ENCODE measurements at places on chromosomes 2 and 18.

DNA sequence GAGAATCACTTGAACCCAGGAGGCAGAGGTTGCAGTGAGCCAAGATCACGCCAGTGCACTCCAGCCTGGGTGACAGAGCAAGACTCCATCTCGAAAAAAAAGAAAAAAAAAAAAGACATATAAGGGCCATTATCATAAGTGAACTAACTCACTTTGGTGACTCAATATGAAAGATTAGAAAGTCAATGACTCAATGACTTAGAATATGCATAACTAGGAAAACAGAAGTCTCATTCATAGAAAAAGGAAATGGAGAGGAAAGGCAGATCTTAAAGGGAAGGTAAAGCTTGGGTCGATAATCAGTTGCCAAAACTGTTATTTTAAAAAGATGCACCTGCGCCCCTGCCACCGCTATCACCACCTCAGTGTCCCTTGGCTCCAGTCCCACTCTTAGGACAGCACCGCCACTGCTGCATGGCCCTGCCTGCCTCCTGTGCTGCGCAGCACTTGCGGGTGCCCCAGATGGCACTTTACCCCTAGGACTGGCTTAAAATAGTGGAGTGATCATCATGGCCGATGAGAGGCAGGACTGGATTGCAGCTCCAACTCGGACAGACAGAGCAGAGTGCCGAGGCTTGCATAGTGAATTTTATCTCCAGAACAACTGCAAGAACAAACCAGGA, 54.7 kb downstream of the INO80D start:
- no peak for DNase-seq

GRCh38 chr2:88603146-88603545, 24.1 kb downstream of the EIF2AK3 start:
- no peak for DNase-seq

DNA sequence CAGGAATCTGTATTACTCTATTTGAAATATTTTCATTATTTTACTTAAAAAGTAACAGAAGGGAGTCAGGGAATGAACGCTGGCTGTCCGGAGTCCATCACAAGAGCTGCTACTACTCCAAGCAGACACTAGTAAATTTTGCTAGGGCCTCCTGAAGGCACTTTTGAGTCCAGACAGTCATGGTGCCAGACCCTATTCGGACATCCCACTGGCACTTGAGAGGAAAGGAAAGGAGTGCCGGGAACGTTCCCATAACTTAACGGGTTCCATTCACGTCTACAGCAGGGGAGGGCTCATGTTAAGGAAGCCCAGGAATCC, 563 bp upstream of the GMCL1 start:
- no peak for DNase-seq

- no peak for DNase-seq
These were observed 130.6 kb downstream of the COL6A3 start for GRCh38 chr2:237283131-237283928.

DNA sequence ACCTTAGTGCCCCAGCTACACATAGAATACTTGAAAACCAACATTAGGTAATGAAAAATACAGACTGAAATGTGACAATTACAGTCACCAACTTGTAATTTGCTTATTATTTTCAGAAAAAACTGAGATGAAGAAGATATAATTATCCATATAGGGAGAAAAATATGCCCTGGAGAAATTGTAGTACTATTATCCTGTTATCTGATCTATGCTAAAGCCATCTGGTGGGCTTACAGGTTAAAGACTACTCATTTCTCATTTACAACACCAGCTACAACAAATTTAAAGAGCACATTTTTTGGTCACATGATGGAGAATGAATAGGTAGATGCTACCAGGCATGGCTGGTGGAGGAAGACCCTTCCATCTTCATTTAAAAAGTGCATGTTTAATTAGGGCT, 79.6 kb upstream of the NYAP2 start:
- DNase-seq, result no peak

GRCh38 chr2:27965841-27966240, 75.3 kb downstream of the BABAM2 start:
- no peak for DNase-seq

DNA sequence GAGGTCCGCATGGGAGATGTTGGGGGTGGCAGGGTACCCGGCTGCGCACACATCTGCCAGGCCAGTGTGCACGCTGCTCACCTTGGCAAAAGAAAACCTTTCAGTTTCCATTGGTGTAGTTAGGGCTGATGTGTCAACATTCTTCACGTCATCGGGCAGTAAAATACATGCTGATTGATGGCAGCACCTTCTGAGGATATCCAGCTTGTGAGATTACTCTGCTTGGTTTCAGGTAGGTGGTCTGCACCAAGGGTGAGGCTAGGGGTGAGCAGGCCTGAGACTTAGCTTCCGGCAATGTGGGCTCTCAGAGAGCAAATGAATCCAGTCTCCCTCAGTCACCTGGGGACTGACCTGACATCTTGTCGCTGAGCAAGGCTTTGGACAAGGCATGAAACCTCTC, 19.3 kb upstream of the ACKR3 start:
- no peak for DNase-seq

GRCh38 chr2:113992090-113992489, 102.2 kb downstream of the ACTR3 start:
- no peak for DNase-seq

DNA sequence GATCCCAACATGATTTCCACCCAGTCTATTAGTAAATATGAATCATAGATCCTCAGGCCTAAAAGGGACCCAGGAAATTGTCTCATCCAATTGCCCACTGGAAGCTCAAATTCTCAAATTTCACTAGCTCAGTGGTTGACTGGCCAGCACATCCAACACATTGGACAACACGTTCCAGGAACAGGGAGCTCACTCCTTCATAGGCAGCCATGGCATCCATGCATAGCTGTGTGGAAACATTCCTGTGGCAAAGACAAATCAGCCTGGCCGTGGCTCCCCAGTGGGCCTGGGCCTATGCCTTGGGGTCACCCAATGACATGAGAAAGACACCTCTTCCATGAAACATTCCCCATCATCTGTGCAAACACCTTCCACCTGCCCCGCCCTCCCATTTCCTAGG, 261.1 kb downstream of the ANAPC1 start:
- DNase-seq, result no peak

- DNase-seq, result no peak
These were observed 113.5 kb downstream of the NYAP2 start for GRCh38 chr2:225512876-225513540.

GRCh38 chr2:124559236-124559635, 534.1 kb downstream of the CNTNAP5 start:
- DNase-seq, result no peak

DNA sequence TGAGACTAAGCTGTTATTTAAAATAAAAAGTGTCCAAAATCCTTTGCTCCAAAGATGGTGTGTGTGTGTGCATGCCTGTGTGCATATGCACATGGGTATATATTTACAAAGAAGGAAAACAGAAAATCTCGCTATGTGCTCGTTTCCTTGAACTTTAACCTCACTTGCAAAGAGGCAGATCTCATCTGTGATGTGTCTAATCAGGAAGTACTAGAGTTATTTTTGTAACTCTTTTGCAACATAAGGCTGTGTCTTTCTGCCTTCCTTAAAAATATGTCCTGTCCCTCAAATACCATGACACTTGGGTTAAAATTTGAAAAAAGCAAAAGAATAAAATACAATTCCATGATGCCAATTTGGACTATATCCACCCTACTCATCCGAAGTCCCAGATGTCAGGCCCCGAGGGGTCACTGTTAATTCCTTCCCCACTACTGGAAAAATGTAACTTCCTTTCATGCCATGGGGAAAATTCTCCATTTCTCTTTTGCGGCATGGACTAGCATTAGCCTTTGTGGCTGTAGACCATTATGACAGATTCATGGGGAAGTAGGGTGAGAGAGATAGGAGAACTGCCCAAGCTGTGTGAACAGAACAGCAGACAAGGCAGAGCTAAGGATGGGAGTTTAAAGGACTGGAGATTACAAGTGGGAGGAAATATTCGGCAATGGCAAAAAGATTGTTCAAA, 191.3 kb downstream of the MYO1B start:
- DNase-seq, result no peak

- DNase-seq, result no peak
These were observed 24.7 kb downstream of the RAPH1 start for GRCh38 chr2:203510256-203510940.

- no peak for DNase-seq
These were observed 351.1 kb downstream of the RND3 start for GRCh38 chr2:150136401-150136800.

DNA sequence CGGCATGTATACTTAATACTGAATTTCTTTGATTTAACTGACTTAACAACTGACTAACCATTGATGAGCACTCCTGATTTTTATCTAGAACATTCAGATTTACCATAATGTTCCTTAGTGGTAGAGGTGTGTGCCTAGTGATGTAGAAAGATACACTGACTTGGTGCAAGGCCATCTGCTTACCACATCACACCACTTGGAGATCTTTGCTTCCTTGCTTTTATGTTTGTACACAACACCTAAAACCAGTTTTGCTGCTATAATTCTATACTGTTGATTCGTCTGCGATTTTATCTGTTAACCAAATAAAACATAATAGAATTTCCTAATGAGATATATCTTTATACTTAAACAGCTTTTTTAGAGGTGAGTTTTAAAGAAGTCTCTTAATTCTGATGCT, 3.9 kb upstream of the FARP2 start:
- no peak for DNase-seq

- no peak for DNase-seq
These were observed 18.7 kb downstream of the DYSF start for GRCh38 chr2:71472019-71472418.

DNA sequence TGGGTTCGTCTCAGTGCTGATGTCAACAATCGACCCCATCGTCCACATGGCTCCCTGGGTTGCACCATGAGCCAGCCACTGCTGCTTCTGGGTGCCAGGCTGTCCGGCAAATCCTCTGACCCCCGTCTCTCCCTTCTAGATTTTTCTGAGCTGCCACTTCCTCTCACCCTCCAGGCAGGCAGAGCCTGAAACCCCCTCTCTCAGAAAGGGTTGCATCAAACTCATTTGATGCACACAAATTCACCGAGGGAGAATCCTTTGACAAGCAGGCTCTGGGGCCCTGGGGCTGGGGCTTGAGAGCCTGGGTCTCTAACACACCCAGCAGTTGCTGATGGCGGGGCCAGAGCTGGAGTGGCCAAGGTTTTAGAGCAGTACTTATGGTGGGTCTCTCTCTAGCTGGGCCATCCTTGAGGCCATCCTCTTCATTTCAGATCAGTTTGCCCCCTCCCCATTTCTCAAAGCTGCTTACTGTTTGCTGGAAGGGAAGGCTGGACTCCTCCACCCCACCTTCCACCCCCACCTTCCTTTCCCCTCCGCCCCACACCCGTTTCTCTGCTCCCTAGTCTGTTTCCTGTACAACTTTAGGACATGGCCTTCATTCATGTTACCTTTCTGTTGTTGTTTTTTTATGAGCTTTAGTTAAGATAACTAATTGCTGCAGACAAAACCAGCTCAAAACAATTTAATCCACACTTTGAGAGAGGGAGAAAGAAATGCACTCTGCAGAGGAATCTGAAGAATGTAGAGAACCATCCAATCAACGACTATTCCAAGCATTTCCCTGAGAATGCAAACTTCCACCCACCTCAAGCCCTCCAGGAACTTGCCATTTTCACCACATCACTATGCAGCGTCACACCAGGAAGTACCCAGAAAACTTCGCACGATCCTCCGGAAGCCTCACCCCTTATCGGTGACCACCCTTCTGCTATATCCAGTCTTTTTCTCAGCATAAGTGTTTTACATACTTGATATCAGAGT, 69.5 kb downstream of the ARL4C start:
- no peak for DNase-seq

- DNase-seq, result peak; percentile 17
These were observed 101.0 kb upstream of the ZNF236 start for GRCh38 chr18:76721207-76721996.

GRCh38 chr2:163347982-163348856, 387.6 kb downstream of the FIGN start:
- DNase-seq, result no peak

GRCh38 chr18:63859781-63860475, 27.6 kb upstream of the SERPINB2 start:
- no peak for DNase-seq

- DNase-seq, result no peak
These were observed 94.3 kb downstream of the SEPTIN10 start for GRCh38 chr2:109519513-109519912.

DNA sequence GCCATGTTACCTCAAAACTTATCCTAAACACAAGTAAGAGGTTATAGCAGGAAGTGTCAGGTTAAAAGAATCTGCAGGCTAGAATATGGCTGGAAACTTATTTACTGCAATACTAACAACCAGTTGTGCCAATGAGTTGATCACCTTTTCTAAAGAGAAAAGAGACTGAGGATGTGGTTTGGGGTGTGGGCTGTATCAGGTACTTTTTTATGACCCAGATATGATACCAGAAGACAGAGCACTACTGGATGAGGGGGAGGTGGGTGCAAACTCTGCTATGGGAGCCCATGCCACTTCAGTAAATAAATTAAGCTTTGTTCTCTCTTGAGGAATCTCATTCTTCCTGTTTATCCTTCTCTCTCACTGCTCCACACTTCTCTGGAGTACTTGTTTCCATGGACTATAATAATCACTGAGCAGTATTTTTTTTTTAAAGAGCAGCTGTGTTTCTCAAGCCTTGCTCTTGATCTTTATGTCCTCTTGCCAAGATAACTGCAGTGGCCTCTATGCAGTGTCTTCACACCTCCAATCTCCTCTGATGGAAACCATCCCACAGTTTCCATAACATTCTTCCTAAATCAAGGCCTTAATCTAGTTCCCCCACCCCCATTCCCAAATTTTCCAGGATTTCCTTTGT, 51.2 kb upstream of the NOSTRIN start:
- DNase-seq, result no peak

DNA sequence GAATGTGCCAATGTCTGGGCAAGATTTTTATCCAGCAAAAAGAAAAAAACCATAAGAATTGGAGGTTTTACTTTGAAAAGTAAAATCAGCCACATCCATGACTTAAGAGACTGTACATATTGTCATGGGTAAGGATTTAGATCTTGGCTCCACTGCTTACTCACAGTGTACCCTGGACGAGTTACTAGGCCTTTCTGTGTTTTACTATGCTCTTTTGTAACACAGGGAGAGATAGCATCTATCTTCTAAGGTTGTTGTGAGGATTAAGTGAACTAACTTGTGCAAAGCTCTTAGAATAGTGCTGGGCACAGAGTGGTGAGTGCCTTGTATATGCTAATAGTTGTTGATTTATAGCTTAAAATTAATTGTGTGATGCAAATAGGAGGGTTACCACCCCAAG, 255.9 kb downstream of the NEDD4L start:
- DNase-seq, result no peak

DNA sequence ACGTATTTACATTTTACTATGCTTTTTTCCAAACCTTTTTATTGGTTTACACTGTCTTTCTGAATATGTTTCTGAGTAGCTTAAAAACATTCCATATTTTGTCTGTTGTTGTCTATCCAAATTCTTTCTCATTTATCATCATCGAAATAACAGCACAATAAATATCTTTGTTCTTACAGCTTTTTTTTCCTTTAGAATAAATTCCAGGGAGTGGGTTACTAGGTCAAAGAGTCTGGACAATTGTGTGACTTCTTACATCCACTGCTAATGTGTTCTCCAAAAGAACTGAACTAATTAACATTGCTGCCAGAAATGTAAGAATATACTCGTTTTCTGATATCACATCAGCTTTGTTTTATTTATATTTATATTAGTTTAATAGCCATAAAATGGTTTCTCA, 59.4 kb downstream of the ANKRD44 start:
- no peak for DNase-seq

GRCh38 chr2:168494190-168494711, 38.2 kb downstream of the CERS6 start:
- DNase-seq, result no peak

Data from stimulated activated CD8-positive, alpha-beta memory T cell treated with anti-CD3 and anti-CD28 coated beads, Interleukin-15, amount 100 ng/mL, for 4 hours (primary cell).